Dorsolateral prefrontal cortex (tissue), 122 donors: ENCODE measurements at places on chromosomes 6 and 20. TPM values are rescaled to one million over a fixed set of nuclear protein-coding genes. Genes with fewer than 3 reads are reported as not detected.

The PTP4A1 gene
- total RNA-seq: 47.0 TPM

The TMX4 gene
- 103 TPM for total RNA-seq

The TAGAP gene
- total RNA-seq: 0.69 TPM

The PHACTR1 gene
- 192 TPM for total RNA-seq

The FAM210B gene
- 31.8 TPM for total RNA-seq

The GSTA2 gene
- not detected for total RNA-seq

The EPPIN gene
- not detected for total RNA-seq

The RSPO3 gene
- 3.0 TPM for total RNA-seq

The PARD6B gene
- total RNA-seq: 9.8 TPM

The DNPH1 gene
- total RNA-seq: 26.6 TPM

The ESR1 gene
- 2.6 TPM for total RNA-seq

The GTPBP2 gene
- 41.0 TPM for total RNA-seq

The CCN2 gene
- total RNA-seq: 12.8 TPM

The SIGLEC1 gene
- 2.5 TPM for total RNA-seq

The SYNGAP1 gene
- 97.8 TPM for total RNA-seq

The FAM162B gene
- total RNA-seq: 10.0 TPM

The RIMS1 gene
- 133 TPM for total RNA-seq

The PRR18 gene
- total RNA-seq: 97.8 TPM

The TRIM31 gene
- not detected for total RNA-seq

The LAMA2 gene
- 21.3 TPM for total RNA-seq

The PTPRT gene
- total RNA-seq: 139 TPM

The ENPP3 gene
- total RNA-seq: 0.71 TPM

The ZNF335 gene
- 29.3 TPM for total RNA-seq

The SLPI gene
- 3.2 TPM for total RNA-seq

The HIVEP2 gene
- total RNA-seq: 113 TPM

The FAM209A gene
- total RNA-seq: not detected

The THEMIS gene
- total RNA-seq: 4.5 TPM

The TXLNB gene
- 0.72 TPM for total RNA-seq

The LKAAEAR1 gene
- 4.3 TPM for total RNA-seq

The LY6G6D gene
- not detected for total RNA-seq

The BFSP1 gene
- total RNA-seq: 5.7 TPM

The PKHD1 gene
- 0.07 TPM for total RNA-seq
